ENCODE measurements at places on chromosomes 16 and 17.

DNA sequence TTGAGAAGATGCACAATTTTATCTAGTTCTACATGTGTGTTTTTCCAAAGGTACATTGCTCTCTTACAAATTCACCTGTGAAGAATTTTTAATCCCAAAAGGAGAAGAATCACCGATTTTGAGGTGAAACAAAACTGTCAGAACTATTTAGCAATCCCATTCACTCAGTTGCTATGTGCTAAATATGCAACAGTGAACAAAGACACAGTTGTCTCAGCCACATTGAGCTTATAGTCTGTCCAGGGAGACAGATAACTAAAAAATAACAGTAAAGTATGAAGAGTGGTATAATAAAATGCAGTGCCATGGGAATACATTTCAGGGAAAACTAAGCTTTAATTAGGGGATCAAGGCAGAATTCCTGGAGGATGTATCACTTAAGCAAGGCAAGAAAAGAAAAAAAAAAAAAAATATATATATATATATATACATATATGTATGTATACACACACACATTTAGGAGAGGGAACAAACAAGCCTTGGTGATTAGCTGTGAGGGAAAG is 110.4 kb downstream of the SPAG9 start:
- no peak overlapping the region for H3K4me3 ChIP-seq

DNA sequence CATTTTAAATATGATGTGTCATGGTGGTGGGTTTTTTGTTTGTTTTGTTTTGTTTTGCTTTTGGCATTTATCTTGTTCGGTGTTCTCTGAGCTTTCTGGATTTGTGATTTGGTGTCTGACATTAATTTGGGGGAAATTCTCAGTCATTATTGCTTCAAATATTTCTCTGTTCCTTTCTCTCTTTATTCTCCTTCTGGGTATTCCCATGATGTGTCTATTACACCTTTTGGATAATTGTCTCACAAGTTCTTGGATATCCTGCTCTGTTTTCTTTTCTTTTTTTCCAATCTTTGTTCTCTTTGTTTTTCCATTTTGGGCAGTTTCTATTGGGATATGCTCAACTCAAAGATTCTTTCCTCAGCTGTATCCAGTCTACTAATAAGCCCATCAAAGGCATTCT is 88.5 kb downstream of the MARCHF10 start:
- no peak for DNase-seq
- peaks cover 32% of the 10 kb centered on the region for H3K4me1 ChIP-seq
- H3K27ac ChIP-seq: no peak overlapping the region
- H3K4me3 ChIP-seq: no peak overlapping the region
- H3K27me3 ChIP-seq: peaks cover 56% of the 10 kb centered on the region

DNA sequence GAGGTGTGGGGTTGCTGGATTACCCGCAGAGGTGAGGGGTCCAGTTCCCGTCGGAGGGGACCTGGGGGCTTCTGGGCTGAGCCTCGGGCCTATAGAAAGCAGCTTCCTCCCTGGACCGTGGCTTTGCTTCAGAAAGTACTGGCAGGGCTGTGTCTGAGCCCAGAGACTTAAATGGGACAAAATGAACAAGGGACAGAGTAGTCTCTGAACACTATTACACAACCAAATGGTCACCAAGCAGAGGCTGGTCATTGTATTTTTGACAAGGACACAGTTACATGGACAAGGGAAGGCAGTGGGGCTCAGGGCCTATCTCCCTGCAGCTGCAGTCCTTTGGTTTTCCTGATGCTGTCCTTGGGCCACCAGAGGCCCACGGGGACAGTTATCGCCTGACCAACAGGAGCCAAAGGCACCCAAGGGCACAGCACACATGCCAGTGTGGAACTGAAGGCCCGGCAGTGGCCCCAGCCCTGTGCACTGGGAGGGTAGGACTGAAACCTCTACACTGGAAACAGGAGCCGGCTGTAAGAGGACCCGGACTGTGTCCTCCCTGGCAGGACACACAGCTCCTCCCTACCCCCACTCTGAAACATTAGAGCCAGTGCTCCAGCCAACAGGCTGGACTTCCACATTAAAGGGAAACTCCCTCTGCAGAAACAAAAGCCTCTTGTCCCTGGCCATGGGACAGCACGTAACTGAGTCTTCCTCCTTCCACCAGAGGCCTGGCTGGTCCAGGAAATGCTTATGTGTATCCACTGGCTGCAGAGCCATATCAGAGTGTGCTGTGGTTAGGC is 26.0 kb upstream of the ERN1 start:
- DNase-seq: peak; percentile 14
- H3K36me3 ChIP-seq: peaks cover 43% of the 10 kb centered on the region
- no peaks in the 10 kb centered on the region for H3K4me1 ChIP-seq
- H3K27me3 ChIP-seq: no peaks in the 10 kb centered on the region
- H3K27ac ChIP-seq: no peak overlapping the region

GRCh38 chr17:3903881-3904290 is 11.0 kb upstream of the CAMKK1 start:
- H3K4me1 ChIP-seq: no peaks in the 10 kb centered on the region
- no peak overlapping the region for H3K27ac ChIP-seq
- H3K4me3 ChIP-seq: no peak overlapping the region
- H3K27me3 ChIP-seq: no peaks in the 10 kb centered on the region
- DNase-seq: no peak

- no peak overlapping the region for H3K27ac ChIP-seq
- H3K4me3 ChIP-seq: no peak overlapping the region
- no peaks in the 10 kb centered on the region for H3K36me3 ChIP-seq
- H3K4me1 ChIP-seq: no peaks in the 10 kb centered on the region
Observed at GRCh38 chr16:52069866-52070265, 477.1 kb downstream of the TOX3 start.

DNA sequence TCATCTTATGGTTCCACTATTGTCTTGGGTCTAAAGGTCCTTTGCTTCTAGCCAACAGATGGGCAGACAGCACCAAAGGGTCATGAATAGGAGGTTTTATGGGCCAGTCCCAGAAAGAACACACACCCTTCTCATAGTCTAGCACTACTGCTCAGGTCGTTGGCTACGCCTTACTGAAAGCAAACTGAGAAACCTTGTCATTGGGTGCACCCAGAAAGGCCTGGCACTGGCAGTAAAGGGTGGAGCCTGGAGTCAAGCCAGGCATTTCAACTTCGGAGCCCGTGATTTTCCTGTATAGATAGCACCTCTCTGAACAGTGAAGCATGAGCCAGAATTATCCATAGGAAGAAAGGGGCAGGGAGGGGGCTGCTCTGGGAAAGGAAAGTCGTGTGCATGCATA is 74.9 kb downstream of the VAT1L start:
- peaks cover 19% of the 10 kb centered on the region for H3K27me3 ChIP-seq
- no peak overlapping the region for H3K27ac ChIP-seq
- no peak overlapping the region for H3K4me3 ChIP-seq
- H3K36me3 ChIP-seq: no peaks in the 10 kb centered on the region
- peaks cover 3% of the 10 kb centered on the region for H3K4me1 ChIP-seq

DNA sequence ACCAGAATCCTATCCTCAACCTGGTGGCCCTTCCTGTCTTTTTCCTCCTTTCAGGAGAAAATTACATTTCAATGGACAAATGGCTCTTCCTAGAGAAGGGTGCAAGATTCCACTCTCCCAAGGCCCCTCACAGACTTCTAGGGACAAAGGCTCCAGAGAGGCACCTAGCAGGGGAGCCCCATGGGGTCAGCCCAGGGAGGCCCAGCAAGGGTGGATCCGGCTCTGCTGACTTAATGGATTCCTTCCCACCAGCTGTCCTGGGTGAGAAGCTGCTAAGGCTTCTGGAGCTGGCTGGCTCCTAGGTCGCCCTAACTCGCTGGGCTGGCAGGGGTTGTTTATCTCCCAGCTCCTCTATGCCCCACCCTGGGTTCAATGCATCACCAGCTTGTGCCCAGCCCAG is 152.4 kb downstream of the ZNF423 start:
- H3K36me3 ChIP-seq: no peaks in the 10 kb centered on the region
- no peak overlapping the region for H3K4me3 ChIP-seq
- H3K27me3 ChIP-seq: peaks cover 10% of the 10 kb centered on the region
- no peaks in the 10 kb centered on the region for H3K4me1 ChIP-seq

DNA sequence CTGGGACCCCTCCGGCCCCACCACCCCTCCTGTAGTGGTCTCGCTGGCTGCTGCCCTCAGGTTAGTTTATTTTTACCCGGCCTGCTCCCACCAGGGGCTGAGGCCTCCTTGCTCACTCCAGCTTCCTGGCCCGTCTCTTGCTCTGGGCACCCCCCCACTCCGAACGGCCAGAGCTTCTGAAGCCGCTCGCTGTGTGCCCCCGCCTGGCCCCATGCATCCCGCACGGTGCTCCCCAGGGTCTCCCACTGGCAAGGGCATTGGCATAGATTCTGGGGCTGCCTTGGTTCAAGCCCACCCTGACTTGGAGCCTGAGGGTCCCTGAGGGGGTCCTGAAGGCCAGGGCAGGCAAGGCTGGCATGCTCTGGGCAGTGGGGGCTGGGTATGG is 186.4 kb downstream of the SEC14L1 start:
- H3K4me3 ChIP-seq: no peak overlapping the region
- peaks cover 46% of the 10 kb centered on the region for H3K4me1 ChIP-seq
- H3K36me3 ChIP-seq: no peaks in the 10 kb centered on the region
- no peak overlapping the region for H3K27ac ChIP-seq
- DNase-seq: no peak

DNA sequence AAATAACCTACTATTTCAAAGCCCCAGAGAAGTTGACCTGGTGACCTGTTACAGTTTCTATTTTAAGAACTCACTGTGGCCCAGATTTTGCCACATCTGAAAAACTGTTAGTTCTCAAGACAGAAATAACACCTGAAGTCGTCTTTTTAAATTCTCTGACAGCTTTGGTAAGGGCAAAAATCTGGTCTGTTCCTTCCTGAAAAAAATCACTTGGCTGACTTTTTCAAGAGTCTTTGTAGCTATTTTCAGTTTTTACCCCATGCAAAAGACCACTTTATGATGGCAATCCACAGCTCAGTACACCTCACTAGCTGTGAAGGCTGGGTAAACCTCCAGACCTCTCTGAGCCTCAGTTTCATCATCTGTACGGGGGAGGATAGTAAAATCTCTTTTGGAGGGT is 60.7 kb upstream of the SREBF1 start:
- no peak overlapping the region for H3K27ac ChIP-seq
- H3K27me3 ChIP-seq: no peaks in the 10 kb centered on the region
- H3K4me1 ChIP-seq: peaks cover 2% of the 10 kb centered on the region
- no peak for DNase-seq
- H3K4me3 ChIP-seq: no peak overlapping the region

GRCh38 chr17:4006165-4006589 is 41.9 kb upstream of the ATP2A3 start:
- H3K4me1 ChIP-seq: peaks cover 6% of the 10 kb centered on the region
- no peaks in the 10 kb centered on the region for H3K27me3 ChIP-seq
- H3K4me3 ChIP-seq: no peak overlapping the region
- no peak for DNase-seq
- H3K36me3 ChIP-seq: peaks cover 56% of the 10 kb centered on the region

DNA sequence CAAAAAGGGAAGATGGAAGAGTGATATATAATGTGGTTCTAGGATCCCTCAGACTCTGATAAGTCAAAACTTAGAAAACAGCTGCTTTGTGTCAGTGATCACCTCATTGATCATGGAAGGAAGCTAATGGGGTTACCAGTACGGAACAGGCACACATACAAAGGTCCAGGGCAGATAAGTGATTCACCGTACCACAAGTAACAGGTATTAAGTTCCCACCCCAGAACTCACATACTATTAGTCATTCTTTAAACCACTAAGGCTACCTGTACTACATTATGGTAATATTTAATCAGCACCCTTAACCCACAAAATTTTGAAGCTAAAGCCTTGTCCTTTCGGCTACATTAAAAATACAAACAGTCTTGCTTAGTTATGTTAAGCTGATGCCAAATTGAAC is 17.4 kb downstream of the RNF43 start:
- H3K4me3 ChIP-seq: no peak overlapping the region
- no peaks in the 10 kb centered on the region for H3K27me3 ChIP-seq
- DNase-seq: no peak

DNA sequence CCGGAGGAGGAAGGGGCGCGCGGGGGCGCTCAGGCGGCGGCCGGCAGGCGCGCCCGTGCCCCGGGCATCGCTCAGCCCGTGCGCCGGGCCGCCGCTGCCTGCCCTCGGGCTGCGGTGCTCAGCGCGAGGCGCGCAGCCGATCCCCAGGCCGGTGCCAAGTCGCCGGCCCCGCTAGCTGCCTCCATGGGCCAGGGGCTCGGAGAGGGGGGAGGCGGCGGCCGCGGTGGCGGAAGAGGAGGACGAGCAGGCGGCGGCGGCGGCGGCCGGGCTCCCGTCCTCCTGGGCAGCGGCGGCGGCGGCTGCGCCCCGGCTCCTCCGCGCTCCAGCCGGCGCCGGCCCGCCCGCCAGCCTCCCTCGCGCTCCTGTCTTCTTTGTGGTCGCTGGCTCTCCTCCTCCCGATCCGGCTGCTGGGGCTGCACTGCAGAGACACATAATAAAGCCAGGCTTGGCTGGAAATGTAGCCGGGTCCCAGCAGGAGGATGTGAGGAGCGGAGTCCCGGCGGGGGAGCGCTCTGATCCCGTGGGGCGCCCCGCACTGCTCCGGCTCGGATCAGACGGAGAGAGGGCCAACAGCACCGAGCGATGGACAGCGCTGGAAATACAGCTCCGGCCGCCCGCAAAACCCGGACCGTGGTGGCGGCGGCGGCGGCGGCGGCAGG is 889 bp upstream of the ZNF423 start:
- peaks cover 9% of the 10 kb centered on the region for H3K4me1 ChIP-seq
- H3K36me3 ChIP-seq: no peaks in the 10 kb centered on the region
- peaks cover 58% of the 10 kb centered on the region for H3K27me3 ChIP-seq
- no peak overlapping the region for H3K27ac ChIP-seq
- H3K4me3 ChIP-seq: peak overlapping the region; percentile 62
- peak; percentile 45 for DNase-seq

DNA sequence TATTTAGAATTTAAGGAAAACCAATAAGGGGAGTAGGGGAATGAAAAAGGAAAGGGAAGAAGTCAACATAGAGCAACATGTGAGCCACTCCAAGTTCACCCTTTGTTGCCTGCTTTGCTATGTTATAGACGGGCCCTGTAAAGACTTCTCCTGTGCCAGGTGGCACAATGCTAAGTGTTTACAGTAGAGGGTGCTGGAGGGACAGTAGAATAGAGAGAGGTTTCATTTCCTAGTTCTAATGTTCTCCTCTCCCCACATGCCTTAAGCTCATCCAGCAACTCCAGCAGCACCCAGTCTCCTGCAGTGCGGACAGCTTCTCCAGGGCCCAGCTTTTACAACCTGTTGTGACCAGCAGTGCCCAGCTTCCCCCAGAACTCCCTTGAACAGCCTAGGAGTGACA is 468.0 kb downstream of the HS3ST3B1 start:
- H3K27ac ChIP-seq: no peak overlapping the region
- no peak for DNase-seq
- H3K27me3 ChIP-seq: peaks cover 19% of the 10 kb centered on the region
- no peaks in the 10 kb centered on the region for H3K36me3 ChIP-seq
- H3K4me1 ChIP-seq: no peaks in the 10 kb centered on the region

GRCh38 chr16:88477631-88478519 is 24.8 kb downstream of the ZFPM1 start:
- H3K4me3 ChIP-seq: no peak overlapping the region
- H3K4me1 ChIP-seq: peaks cover 47% of the 10 kb centered on the region
- no peaks in the 10 kb centered on the region for H3K27me3 ChIP-seq
- peaks cover 3% of the 10 kb centered on the region for H3K36me3 ChIP-seq

DNA sequence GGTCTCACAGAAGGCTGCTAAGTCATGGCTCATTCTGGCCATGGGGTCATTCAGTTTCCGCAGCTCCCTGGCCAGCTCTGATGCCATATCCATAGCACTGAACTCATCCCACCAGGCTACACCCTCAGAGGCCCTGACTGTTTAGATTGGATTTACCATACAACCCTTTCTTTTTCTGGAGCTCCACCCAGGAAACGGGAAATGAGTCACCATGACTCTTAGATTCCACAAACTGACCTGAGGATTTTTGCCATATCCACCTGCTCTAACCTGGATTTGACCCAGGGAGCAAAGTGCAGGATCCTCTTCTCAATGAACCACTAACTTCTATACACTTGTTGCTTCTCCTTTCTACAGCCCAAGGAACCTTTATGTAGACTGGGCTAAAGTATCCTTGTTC is 20.3 kb upstream of the CALB2 start:
- no peaks in the 10 kb centered on the region for H3K36me3 ChIP-seq
- H3K4me1 ChIP-seq: no peaks in the 10 kb centered on the region
- H3K27ac ChIP-seq: no peak overlapping the region
- peaks cover 40% of the 10 kb centered on the region for H3K27me3 ChIP-seq
- H3K4me3 ChIP-seq: no peak overlapping the region

Data from activated T-cell treated with anti-CD3 and anti-CD28 coated beads, Interleukin-2, amount 50 U/mL, for 24 hours (primary cell).